ENCODE measurements at places on chromosomes 12 and 14.
A peak's percentile ranks its signal among the peaks of the same experiment; 100 is the strongest.

GRCh38 chr12:16606201-16606849, 363 bp upstream of the LMO3 start:
- DNase-seq: no peak

- DNase-seq: no peak
Measured at GRCh38 chr14:26765301-26765700, 167.5 kb upstream of the NOVA1 start.

DNA sequence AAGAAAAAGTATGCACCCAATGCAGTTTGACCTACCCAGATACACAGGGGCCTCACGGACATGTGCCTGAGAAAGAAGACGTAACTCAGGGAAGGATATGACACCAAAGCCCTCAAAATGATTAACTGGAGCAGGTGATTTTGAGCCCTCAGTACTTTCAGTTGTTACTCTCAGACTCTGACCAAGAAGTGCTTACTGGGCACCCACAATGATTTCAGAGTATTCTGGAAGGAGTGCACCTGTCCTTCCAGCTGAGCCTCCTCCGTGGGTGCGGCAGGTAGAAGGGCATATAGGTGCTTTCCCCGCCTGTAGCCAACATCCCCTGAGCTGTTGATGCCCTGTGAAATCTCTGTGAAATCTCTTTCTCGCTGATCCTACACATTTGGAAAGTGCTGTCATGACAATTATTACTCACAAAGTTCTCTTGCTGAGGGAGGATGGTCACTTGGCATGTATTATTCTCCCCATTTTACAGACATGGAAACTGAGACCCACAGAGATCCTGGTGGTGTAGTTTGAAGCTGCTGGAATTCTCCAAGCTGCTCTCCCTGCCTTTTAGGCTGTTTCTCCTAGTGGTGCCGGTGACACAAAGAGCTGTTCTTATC, 154.3 kb upstream of the CCND2 start:
- no peak for DNase-seq

GRCh38 chr12:43407816-43408645, 144.0 kb downstream of the ADAMTS20 start:
- DNase-seq: peak; percentile 45

- no peak for DNase-seq
Measured at GRCh38 chr12:23533699-23534098, 415.8 kb downstream of the SOX5 start.

- DNase-seq: no peak
Measured at GRCh38 chr12:96033549-96034389, 1.6 kb downstream of the LTA4H start.

DNA sequence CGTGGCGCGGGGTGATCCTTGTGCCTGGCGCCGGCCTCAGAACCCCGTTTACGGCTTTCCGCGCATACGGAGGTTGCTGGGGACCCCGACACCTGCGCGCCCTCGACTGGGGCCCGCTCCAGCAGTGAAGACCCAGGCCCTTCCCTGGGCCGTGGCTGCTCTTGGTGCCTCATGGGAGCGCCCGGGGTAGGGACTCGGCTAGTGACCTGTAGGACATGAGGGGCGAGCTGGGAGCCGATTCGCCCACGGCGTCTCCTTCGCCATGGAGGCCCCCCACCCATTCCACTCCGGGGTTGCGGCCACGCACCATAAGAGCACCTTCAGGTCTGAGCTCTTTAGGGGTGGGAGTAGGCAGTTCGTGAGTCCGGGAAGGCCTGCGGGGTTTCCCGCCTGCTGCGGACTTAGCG, 14.2 kb upstream of the PAX9 start:
- no peak for DNase-seq

GRCh38 chr12:104671409-104672095, 214.8 kb downstream of the CHST11 start:
- peak; percentile 89 for DNase-seq

DNA sequence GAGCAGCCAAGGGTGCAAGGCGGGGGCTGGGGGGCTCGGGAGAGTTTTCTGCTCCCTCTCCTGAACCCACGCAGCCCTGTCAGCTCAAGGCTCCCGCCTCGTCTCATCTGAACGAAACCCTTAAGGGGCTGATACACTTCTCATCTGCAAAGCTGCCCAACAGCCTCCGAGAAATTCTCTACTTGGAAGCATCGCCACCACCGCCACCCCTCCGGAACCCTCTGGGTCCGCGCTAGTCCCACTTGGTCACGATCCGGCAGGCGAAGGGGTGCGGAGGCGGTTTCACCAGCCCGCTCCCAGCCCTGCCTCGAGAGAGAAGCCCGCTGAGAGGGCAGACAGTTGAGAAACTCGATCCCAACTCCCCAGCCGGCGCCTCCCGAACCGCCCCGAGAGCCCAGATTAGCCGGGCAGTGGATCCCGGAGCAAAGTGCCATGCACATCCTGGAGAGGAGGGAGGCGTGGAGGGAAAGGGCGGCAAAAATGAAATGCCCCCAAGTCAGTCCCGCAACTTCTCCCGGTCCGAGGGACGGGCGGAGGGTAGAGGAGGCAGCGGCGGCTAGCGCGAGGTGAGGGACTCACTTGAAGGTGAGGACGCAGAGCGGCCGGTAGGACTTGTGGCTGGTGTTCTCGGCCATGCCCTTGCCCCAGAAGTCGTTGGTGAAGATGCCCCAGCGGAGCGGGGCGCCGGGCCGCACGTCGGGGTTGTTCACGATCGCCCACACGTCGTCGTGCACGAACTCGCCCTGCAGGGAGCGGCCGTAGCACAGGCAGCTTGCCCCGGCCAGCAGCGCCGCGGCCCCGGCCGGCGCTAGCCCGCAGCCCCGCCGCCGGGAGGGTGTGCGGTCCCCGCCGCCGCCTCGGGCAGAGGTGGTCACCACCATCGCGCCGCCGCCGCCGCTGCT, 620 bp downstream of the TMTC1 start:
- no peak for DNase-seq

DNA sequence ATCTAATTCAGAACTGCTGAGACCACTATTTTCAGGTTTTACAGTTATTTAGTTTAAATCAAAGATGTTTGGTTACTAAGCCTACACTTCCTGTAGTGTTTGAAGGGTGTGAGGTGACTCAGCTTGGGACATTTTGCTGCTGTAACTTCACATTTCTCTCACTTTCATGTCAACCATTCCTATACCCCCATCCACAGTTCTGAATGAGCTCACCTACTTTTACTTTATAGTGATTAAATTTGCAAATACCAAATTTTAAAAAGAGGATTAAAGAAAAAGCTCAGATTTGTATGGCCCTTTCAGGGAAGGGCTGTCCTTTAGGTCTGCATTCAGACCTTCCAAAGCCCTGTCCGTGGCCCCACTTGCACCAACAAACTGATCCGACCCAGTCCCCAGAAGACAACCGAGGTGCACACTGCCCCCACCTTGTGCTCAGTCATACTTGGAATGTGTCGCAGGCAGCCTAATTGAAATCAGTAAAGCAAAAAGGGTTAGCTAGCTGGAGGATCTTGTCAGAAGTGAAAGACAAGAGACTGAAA, 174.4 kb downstream of the MON2 start:
- no peak for DNase-seq

- peak; percentile 24 for DNase-seq
Measured at GRCh38 chr12:82527165-82527780, 159.4 kb upstream of the TMTC2 start.

DNA sequence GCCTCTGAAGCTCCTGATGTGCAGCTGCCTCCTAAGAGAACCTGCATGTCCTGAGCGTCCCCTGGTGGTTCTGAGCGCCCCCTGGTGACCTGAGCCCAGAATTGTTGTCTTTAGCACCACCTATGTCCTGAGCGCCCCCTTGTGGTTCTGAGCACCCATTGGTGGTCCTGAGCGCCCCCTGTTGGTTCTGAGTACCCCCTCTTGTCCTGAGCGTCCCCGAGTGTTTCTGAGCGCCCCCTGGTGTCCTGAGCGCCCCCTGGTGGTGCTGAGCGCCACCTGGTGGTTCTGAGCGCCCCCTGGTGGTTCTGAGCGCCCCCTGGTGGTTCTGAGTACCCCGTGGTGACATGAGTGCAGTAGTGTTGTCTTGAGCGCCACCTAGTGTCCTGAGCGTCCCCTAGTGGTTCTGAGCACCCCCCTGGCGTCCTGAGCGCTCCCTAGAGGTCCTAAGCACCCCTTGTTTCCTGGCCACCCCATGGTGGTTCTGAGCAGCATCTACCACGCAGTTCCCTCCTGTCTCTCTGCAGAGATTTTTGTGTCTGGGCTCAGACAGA, 782.5 kb downstream of the TMEM121 start:
- DNase-seq: no peak

DNA sequence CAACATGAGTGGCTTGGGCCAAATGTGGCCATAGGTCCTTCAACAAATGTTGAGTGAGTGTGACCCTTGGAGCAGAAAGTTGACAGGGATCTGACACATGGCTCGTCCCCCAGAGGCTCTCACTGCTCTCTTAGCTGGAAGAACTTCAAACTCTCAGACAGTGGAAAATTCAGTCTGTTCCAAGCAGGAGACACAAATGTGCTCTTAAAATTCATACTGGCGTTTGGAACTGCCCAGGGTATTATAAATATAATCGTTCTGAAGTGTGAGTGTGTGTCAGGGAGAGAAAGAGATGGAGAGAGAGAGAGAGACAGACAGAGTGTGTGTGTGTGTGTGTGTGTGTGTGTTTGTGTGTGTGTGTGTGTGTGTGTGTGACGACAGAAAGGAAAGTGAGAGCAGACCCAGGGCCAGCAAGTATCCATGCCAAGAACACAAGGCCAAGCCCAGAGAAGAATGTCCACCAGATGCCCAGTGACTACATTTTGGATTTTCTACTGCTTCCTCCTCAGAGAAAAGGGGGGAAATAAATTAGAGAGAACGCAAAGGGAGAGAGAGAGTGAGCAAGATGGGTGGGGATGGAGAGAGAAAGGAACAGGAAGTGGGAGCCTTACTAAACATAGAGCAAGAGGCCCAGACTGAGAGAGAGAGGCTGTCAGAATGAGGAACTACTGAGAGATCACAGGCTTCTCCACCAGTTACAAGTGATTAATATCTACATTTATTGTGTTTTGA, 193.6 kb upstream of the NUDT4 start:
- no peak for DNase-seq

- DNase-seq: no peak
Measured at GRCh38 chr12:131369094-131369845, 341.6 kb upstream of the SFSWAP start.

- DNase-seq: no peak
Measured at GRCh38 chr12:118480235-118480634, 103.9 kb downstream of the SUDS3 start.

Data from AG09309 (cell line).